Naive thymus-derived CD8-positive, alpha-beta T cell (primary cell): ENCODE measurements at places on chromosomes 16 and 17. TPM values are rescaled to one million over a fixed set of nuclear protein-coding genes. Genes with fewer than 3 reads are reported as not detected.

The TMEM235 gene
- polyA plus RNA-seq = not detected

The RNF157 gene
- 29.4 TPM for polyA plus RNA-seq

The SHCBP1 gene
- polyA plus RNA-seq = not detected

The PPM1E gene
- 0.05 TPM for polyA plus RNA-seq

The ARL5C gene
- polyA plus RNA-seq = not detected

The MPP3 gene
- not detected for polyA plus RNA-seq

The CCL1 gene
- polyA plus RNA-seq = not detected

The SYT17 gene
- not detected for polyA plus RNA-seq

The CX3CL1 gene
- polyA plus RNA-seq = not detected

The KRTAP2-3 gene
- polyA plus RNA-seq = not detected

The KRTAP9-4 gene
- polyA plus RNA-seq = not detected

The ZFP3 gene
- polyA plus RNA-seq = 0.51 TPM

The VTN gene
- not detected for polyA plus RNA-seq

The USP10 gene
- polyA plus RNA-seq = 80.7 TPM

The PRPF8 gene
- polyA plus RNA-seq = 133 TPM

The SNF8 gene
- polyA plus RNA-seq = 104 TPM

The SPATA22 gene
- not detected for polyA plus RNA-seq

The MAPT gene
- 0.14 TPM for polyA plus RNA-seq

The HSF5 gene
- polyA plus RNA-seq = 0.14 TPM

The SLFN12 gene
- 2.0 TPM for polyA plus RNA-seq

The SPNS2 gene
- 0.53 TPM for polyA plus RNA-seq

The KRT40 gene
- polyA plus RNA-seq = not detected

The MARCHF10 gene
- polyA plus RNA-seq = 1.7 TPM

The TANC2 gene
- 4.0 TPM for polyA plus RNA-seq

The RHBDL3 gene
- polyA plus RNA-seq = not detected

The MT3 gene
- 19.2 TPM for polyA plus RNA-seq

The C1QTNF1 gene
- polyA plus RNA-seq = not detected

The CD300LB gene
- polyA plus RNA-seq = not detected

The G6PC1 gene
- not detected for polyA plus RNA-seq

The EVPL gene
- polyA plus RNA-seq = 1.6 TPM
